ENCODE measurements at places on chromosomes 7 and 10.

DNA sequence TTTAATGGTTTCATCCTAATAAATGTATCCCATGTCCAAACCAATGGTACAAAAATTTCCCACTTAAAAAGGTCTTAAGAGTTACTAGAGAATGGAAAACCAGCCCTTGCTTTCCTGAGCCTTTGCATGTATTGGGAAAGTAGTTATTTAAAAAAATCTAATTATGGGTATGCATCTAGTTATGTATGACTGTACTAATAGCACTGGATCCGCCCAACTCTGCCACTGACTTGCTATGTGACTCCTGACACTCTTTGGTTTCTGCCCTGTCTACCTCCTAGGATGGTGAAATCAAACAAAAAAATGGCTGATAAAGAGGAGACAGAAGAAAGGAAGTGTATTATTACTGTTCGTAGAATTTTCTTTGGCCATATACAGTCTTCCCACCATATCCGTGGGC lies 110.4 kb upstream of the CCDC6 start:
- no peak for DNase-seq

DNA sequence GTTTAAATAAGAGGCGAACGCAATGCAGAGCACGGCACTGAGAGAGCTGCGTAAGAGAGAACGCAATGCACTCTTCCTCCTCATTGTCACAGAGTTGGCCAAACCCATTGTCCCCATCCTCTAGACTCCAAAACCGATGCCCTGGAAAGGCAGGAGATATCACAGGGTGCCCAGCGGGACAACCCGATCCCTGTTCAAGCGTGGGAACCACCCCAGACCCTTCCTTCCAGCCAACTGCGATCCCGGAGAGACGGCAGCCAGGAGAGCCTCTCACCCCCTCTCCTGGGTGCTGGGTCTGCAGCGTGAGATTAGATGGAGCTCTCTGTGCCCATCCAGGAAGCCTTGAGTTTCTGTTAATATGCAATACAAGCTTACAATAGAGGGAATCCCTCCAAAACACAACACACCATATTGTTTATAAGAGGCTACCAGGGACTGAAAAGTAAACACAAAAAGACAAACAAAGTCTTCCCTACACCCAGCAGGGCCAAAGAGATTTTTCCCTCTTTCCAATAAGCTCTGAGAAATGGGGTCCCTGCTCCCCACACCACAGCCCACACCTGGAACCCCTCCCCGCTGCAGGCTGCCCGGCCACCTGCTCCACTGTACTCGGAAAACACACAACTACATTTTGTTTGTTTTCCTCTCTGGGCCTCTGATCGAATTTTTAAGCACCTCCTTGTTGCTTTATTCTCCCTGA lies 187.6 kb downstream of the ADARB2 start:
- DNase-seq = no peak

DNA sequence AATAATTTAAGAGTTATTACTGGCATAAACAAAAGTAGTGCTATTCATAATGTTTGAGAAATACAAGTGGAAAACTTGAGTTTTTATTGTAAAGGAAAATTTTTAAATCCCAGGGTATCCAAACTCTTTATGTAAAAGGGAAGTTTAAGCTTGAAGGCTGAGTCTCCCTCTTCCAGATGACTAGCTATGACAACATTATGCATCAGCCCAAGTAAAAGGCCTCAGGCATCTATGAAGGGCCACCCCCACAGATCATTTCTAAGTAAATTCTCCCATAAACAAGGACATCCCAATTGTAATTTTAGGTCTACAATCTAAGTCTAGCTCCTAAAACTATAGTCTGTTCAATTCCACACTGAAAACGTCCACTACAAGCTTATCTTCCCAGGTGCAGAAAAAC lies 166.2 kb upstream of the STEAP1 start:
- DNase-seq = no peak

GRCh38 chr10:132593900-132594876 lies 56.6 kb downstream of the INPP5A start:
- DNase-seq = no peak

- DNase-seq = no peak
Observed at GRCh38 chr7:38310591-38311101, 37.2 kb upstream of the TARP start.

DNA sequence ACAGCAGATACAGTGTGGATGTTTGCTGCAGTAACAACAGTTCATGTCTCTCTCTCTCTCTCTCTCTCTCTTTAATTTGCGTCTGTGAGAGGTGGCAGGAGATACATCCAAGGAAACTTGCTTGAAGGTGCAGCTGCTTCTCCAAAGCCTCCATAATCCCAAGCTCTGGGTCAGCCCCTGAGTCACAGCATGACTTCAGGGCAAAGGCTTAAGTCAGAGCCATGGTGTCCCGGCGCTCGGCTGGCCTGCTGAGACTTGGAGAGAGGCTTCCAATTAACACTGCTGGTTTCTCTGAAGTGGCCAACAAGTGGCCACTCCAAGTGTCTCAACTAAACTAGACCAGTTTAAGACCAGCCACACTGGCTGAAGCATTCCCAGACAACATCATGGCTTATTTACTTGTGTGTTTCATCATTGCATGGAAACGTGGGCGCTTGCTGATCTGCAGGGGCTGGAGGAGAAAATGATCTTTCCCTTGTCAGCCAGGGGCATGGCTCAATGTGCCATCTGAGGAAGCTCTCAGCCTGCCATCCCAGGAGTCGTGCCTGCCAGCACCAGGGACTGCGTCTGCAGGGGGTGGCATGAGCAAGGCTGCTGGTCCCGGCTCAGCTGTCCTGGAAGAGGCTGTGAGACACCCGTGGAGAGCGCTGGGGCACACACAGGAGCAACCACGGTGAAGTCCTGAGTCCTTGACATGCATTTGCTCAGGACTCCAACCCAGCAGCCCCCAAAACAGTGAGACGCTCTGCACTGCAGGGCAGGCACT lies 254.2 kb downstream of the COBL start:
- DNase-seq = no peak

GRCh38 chr10:110207011-110207804 lies at the start of gene MXI1:
MXI1 (plus strand) TSS chr10:110207605; CDS start chr10:110207809, 204 bp downstream.
- no peak for DNase-seq

GRCh38 chr7:114217026-114217806 lies 197.4 kb upstream of the FOXP2 start:
- DNase-seq = no peak

DNA sequence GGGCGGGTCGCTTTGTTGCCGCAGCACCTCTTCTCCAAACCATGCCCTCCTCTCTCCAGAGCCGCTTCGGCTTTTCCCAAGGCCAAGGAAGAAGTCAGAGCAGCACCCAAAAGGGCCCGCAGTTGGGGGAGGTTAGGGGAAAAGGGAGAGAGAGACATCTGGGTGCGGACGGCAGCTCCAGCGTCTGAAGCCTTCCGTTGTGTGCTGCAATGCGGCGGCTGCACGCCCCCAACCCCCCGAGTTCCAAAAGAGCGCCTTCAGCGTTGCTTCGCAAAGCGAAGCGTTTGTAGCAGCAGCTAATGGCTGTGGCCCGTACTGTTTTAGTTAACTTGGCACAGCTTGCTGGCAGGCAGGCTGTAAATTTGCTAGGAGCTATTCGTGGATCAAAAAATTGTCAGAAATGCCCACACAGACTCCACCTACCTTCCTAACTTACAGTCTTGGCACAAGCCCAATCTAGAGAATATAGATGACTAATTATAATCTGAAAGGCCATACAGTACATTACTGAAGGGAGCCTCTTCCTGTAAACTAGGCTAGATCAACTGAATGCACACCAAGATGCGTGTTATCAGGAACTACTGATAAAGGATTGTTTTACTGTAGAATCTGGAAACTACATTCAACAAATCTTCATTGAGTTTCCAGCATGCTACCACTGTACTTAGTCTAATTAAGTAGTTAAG lies 1.1 kb upstream of the KBTBD2 start:
- DNase-seq = peak; percentile 26

GRCh38 chr10:58574058-58574457 lies 61.4 kb downstream of the BICC1 start:
- no peak for DNase-seq

- no peak for DNase-seq
Observed at GRCh38 chr7:148972375-148972774, 55.9 kb downstream of the PDIA4 start.

DNA sequence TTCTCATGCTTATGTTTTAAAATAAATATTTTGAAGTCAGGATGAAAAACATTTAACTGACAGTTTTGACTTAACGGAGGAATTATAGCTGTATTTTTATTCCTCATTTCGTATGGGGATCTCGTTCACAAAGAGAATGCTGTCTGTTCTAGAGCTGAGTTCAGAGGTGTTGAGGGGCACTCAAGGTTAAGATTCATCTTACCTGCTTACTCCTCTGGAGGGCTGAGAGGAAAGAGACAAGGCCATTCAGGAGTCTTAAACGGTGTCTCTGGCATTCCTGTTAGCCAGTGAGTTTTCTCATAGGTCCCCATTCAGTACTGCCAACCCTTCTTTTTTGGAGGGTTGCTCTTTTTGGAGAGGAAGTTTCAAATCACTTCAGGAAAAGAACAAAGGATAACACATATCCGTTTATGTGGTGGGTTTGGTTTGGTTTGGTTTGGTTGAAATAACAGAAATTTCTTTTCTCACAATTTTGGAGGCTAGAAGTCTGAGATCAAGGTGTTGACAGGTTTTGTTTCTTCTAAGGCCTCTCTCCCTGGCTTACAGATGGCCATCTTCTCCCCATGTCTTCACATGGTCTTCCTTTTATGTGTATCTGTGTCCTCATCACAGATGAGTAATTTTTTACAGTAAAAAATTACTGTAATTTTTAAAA lies 23.1 kb downstream of the CALHM2 start:
- DNase-seq = no peak

DNA sequence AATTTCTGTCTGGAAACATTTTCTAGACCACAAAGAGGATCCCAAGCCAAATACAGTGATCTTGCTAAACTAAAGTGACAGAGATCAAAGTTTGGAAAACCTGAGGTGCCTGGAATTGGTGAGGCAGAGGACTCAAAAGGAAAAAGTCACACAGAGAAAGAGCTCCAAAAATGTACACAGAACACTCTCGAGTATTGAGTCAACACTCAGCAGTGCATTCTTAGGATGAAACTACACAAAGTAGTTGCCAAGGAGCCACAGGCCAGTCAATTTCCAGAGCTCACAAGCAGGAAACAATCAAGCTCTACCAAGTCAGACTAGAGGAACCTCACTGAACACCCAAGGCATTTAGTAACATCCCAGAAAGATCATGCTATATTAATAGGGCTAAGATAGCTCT lies 61.3 kb downstream of the MICU1 start:
- no peak for DNase-seq

DNA sequence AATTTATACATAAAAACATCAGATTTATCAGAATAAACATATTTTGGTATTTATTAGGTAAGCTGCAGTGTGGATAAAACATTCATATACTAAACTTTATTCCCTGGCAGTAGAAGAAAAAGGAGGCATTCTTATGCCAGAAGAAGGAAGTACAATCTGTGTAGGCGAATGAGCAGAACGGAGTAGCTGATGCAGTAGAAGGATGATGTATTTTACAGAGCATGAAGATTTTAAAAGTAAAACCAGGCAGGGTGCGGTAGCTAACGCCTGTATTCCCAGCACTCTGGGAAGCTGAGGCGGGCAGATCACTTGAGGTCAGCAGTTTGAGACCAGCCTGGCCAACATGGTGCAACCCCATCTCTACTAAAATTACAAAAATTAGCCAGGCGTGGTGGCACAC lies 294.9 kb upstream of the MKLN1 start:
- DNase-seq = no peak

GRCh38 chr7:157757211-157757610 lies 420.4 kb downstream of the DNAJB6 start:
- no peak for DNase-seq

DNA sequence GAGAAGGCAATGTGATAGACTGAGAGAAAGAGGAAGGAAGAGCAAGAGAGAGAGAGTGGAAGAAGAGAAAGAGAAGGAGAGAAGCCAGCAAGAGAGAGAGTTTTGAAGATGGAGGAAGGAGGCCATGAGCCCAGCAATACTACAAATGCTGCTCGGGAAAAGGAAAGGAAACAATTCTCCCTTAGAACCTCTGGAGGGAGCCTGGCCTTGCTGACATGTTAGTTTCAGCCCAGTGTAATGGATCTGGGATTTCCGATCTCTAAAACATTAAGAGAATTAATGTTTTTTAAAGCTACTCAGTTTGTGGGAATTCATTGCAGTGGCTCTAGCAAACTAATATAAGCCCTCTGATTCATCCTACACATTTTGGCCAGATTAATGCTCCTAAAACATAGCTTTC lies 206.8 kb upstream of the MTPN start:
- DNase-seq = no peak

DNA sequence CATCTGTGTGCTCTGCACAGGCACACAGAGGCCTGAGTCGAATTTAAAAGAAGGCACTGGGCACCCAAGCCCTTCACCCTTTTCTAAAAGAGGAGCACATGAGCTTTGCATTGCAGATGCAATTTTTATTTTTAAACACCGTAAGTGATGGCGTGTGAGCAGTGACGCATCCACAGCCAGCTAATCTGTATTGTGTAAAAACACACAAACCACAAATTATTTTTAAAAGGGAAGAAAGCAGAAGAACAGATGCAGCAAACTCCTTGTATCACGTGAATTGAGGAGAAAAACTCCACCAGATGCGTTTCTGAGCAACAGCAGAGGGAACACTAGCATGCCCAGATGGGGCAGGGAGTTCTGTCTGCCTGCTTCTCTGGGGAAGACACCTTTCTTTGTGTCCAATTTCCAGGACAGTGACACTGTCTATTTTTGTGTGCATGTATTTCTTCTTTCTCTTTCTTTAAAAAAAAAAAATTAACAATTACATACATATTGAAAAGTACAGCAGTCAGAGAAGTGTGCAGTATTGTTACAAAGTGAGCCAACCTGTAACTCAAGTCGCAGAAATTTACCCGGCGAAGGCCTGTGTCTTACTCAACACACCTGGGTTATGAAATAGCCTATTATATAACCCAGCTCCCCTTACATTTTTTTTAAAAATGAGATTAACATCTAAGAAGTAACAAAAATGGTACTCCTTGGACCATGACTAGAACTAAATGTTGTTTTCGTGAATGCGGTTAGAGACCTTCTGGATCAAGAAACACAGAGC lies 39.2 kb downstream of the EEPD1 start:
- DNase-seq = no peak

GRCh38 chr10:95429639-95430038 lies 131.5 kb downstream of the SORBS1 start:
- DNase-seq = no peak

DNA sequence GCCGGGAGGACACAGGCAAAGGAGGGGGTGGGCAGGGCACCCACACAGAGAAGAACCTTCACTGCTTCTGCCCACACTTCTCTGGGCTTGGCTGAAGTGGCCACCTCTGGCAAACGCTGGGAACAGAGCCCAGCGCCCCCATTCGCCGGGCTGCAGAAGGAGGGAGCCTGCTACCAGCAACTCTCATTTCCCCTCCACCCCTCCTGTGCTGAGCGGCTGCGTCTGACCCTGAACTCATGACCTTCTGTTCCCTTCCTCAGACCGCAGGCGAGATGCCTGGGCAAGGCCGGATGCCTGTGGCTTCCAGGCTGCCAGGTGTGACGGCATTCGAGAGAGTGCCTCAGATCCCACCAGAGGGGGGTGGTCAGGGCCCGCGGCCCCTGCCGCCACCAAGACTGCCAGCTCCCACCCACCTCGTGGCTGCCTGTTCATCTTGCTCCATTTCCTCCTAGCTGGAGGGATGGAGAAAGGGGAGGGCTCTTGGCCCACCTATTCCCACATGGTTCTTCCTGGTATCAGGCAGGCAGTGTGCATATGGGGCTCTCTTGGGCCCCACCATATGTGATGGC lies 19.8 kb downstream of the DNAJB12 start:
- peak; percentile 67 for DNase-seq

GRCh38 chr10:132808383-132809231 lies 22.7 kb upstream of the NKX6-2 start:
- no peak for DNase-seq

Data from stimulated activated CD8-positive, alpha-beta memory T cell treated with anti-CD3 and anti-CD28 coated beads, Interleukin-12 subunit alpha, Interleukin-12 subunit beta, amount 100 ng/mL, for 4 hours (primary cell).